IPS DF 19.7 (cell line): ENCODE measurements at places on chromosomes 5 and 9.

DNA sequence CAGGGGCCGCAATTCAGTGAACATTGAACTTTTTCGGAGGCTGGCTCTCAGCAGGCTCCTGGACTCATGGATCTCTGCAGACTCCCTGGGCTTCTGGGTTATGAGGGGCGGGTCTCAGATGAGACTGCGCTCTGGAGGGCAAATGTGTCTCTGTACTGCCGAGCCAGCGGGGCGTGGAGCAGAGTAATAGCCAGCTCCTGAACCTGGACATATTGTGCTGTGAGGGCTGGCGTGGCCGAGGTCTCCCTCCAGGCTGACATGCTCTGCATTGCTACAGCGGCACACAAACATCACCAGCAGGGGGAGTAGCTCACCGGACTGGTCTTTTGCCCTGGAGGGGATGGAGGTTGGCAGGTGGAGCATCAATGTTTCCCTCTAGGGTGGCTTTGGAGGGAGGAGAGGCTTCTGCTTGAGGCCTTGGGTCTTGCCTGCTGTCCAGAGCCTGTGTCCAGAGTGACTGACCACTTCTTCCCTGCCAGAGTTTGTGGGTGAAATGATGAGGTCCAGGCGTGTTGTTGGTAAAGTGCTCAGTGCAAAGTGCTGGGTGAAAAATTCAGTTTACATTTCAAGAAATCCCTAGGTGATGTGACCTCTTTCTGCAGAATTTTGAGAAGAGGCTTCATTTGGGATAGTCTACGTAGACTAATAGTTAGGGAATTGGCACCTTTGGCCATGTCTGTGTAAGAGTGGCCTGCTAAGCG is 10.9 kb upstream of the GADD45G start:
- no peak for DNase-seq

- DNase-seq, result no peak
Observed at GRCh38 chr9:17509701-17510100, 69.2 kb upstream of the SH3GL2 start.

DNA sequence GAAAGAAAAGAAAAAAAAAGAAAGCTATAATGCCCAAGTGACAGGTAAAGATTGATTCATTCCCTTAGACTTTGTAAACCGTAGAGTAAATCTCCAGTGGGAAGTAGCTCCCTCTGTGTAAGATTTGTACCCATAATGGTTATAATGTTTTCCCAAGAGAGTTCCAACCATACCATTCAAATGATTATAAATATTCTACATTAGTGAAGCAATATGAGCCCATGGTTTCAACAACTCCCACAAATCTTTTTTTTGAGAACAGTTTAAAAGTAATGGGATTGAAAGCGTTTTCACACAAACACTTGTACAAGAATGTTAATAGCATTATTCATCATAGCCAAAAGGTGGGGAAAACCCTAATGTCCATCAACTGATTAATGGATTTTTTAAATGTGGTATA is 58.0 kb downstream of the GRAMD2B start:
- no peak for DNase-seq

DNA sequence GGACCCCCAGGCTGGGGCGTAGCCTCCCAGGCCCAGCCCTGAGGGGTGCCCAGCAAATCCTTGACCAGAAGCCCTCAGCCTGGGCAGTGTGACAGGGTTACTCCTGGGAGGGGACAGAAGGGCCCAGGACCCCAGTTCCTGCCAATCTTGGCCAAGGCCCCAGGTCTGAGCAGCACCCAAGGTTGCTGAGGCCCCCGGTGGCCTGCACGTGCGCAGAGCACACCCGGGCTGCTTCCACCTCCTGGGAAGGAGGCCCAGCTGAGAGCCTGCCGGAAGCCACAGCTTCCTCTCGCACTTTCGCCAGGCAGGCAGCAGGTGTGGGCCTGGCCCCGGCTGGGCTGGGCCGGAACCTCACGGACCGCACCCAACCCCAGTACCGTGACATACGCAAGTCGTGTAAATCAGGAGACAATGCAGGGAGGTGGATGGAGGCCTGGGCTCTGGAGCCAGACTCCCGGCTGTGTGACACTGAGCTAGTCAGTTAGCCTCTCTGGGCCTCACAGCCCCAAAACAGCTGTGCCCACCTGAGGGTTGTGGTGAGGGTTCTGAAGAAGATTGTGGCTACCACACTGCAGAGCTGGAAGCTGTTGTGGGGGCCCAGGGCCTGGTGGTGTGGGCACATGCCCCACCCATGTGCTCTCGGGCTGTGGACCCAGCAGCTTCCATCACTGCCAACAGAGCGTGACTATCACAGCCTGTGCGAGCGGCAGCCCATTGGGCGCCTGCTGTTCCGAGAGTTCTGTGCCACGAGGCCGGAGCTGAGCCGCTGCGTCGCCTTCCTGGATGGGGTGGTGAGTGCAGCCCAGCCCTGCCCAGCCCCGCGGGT is 5.1 kb downstream of the GRK6 start:
- DNase-seq, result no peak

GRCh38 chr5:112338681-112339337 is 80.3 kb downstream of the EPB41L4A start:
- DNase-seq, result no peak

DNA sequence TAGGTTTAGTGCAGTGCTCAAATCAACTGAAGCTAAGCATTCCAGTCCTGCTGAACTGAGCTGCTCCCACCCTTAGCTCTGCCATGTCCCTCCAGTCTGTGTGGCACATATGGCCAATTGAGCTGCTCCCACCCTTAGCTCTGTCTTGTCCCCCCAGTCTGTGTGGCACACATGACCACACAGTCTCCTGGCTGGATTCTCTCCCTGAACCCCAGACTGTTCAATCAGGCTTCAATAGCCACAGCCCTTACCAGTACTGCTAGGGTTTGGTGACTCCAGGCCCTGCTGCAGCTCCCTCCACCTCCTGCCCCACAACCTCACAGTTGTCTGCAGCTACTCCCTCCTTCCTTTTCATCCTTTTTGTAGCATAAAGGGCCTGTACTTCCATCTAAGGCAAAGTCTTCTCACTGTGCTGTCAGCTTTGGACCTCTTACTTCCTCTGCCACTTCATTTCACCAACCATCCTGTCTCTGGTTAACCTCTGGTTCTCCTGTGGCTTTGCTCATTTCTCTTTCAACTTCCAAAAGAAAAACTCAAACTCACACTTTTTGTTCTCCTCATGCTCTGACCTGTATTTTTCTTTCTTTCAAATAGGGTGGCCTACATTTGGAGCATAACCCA is 50.8 kb downstream of the ADAMTS12 start:
- no peak for DNase-seq

DNA sequence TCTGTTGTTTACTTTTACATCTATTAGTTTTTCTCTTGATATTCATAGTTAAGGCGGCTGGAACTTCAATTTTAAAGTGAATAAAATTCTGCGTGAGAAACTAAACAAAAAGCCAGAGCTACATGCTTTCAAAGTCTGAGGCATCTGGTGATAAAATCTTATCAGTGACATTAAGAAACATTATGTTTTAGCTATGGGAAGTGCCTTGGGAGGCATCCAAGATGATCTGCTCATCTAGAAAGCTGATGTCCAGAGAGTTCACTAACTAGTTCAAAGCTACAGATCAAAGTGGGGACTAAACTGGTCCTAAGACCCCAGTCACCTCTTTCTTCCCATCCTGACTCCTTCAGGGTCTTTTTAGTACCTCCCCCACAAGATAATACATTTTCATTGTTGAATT is 37.2 kb downstream of the MRPS27 start:
- no peak for DNase-seq

GRCh38 chr5:169296419-169297143 is 4.4 kb downstream of the SLIT3 start:
- DNase-seq, result no peak

DNA sequence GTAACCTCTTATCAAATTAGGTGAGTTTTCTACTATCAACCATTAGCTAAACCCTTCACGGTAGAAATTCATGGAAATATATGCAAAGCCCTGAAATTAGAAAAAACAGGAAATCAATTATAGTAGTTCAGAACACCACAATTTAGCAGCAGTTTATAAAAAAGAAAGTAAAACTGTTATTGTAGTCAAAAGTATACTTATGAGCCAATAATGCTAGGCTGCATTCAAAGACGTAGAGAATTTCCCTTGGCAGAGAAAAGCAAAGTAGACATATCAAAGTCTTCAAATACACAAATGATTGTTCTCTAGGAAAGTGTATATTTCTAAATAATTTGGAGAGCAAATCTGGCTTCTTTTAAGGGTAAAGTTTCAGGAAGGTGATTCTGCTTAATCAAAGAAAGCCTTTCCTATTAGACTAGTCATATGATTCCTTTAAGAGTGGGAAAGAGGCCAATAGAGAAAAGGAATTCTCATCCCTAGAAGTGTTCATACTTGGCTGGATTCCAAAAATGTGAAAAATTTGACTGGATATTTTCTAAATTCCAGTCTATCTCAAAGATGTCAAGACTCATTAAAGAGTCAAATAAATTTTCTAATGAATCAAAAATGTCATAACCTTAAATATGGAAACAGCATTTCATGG is 185.5 kb downstream of the SMC2 start:
- no peak for DNase-seq

DNA sequence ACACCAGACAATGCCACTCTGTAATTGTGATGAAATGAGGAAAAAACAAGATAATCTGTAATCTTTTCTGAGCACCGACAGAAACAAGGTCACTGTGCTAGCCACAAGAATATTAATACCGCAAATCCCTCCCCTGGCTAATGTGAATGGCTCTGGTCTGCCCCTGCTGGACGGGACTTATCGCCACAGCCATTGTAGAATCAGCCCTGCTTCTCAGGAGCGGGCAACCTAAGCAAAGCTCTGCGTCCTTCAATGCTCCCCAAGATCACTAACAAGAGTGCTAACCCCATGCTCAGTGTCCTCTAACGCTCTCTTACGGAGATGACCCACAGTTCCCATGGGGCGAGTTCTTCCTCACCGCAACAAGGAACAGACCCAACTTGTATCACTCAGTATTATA is 42.7 kb downstream of the OR2V1 start:
- peak; percentile 42 for DNase-seq

- DNase-seq, result no peak
Observed at GRCh38 chr9:4927701-4928100, 57.4 kb upstream of the JAK2 start.
